ENCODE measurements at places on chromosomes 13 and 19. TPM values are rescaled to one million over a fixed set of nuclear protein-coding genes. Genes with fewer than 3 reads are reported as not detected.

The SCN1B gene
- 1.9 TPM for total RNA-seq

The RETN gene
- not detected for total RNA-seq

The SOHLH2 gene
- total RNA-seq: not detected

The GIPR gene
- 4.6 TPM for total RNA-seq

The PGLYRP2 gene
- total RNA-seq: not detected

DNA sequence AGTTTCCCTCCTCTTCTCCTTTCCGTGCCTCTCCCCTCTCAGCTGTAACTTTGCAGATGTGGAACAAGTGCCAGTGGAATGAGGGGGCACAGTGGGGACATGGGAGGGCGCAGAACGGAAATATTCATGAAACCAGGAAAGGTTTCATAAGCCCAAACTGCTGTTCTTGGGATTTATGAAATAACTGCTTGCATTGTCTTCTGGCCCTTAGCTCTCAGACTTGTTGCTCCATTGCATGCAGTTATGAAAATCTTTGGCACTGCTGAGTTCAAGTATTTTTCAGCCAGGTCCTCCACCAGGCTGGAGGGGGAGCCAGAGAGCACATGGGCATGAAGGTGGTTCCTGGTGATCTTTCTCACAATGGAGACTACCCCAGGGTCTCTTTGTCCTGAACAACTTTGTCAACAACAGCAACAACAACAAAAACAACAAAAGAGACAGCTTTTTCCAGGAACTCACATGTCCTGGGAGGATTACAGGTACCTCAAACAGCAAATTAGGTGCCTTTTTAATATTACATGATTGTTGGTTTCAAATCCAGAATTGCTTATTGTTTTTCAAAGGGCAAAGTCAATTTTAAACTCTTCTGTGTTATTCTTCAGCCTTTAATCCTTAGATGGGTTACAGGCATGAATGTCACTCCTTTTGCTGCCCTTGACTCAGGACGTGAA is 1.5 kb downstream of the RGCC start:
- no peaks in the 10 kb centered on the region for H3K36me3 ChIP-seq
- H3K27ac ChIP-seq: peak overlapping the region; percentile 24
- peak overlapping the region; percentile 60 for H3K4me3 ChIP-seq
- DNase-seq: peak; percentile 79
- no peaks in the 10 kb centered on the region for H3K27me3 ChIP-seq

GRCh38 chr13:60411983-60412382 is 15.0 kb downstream of the TDRD3 start:
- H3K27me3 ChIP-seq: no peaks in the 10 kb centered on the region
- no peak overlapping the region for H3K27ac ChIP-seq
- peaks cover 9% of the 10 kb centered on the region for H3K4me1 ChIP-seq
- no peak for DNase-seq

GRCh38 chr19:940591-941291 is 14.9 kb downstream of the ARID3A start:
- peak overlapping the region; percentile 54 for H3K27ac ChIP-seq
- no peak for DNase-seq
- H3K4me3 ChIP-seq: no peak overlapping the region

DNA sequence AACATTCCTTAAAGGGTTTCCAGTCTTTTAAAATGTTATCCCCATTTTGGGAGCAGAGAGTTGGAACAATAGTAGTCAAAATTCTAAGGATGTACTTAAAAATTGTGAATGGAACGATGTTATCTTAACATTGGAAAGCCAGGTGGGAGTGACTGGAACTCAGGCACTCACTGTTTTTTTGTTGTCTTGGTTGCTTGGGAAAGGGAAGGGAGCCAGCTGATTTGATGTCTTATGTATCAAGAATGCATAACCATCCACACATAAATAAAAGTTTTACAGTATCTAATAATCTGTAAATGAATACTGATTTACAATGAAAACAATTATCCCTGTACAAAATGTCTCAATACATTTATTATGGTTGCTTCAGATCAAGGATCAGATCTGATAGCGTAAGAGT is 88.7 kb downstream of the SLC10A2 start:
- H3K4me1 ChIP-seq: no peaks in the 10 kb centered on the region
- no peaks in the 10 kb centered on the region for H3K36me3 ChIP-seq
- no peak for DNase-seq
- no peaks in the 10 kb centered on the region for H3K27me3 ChIP-seq

DNA sequence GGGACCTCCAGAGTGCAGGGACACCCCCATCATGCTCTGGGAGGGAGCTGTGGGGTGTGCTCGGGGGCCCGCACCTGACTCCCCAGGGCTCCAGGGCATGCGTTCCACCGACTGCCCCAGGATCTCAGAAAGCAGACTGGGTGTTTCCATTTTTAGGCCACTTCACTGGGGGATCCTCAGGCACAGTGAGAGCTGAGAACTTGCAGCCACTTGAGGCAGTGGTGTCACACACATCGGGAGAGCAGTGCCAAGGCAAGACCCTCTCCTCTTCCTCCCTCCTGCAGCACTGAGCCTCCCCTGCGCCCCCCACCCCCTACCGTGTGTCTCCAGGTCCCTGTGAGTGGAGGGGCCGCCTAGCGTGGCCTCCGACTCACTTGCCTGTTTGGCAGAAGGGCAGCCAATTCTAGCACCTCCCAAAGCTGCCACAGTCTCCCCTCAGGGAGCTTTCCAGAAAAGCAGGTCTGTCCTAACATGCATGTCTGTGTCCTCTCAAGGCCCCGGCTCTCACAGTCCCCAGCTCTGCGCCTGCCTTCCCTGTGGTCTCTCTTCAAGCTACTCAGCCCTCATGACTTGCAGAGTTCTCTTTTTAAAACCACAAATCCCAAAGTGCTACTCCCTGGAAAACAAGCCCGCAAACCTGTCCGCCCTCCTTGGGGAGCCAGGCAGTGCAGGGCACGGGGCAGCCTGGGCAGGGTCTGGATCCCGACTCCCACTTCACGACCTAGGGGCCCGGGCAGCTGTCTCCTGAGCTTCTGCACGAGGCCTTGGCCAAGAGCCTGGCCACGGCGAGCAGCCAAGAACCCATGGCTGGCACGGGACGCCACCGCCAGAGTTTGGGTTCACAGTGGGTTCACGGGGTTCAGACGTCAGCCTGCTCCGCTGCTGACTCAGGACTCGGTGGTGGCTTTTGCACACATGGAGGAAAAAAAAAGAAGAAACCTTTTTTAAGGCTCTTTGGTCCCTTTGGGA is 94.1 kb downstream of the STK24 start:
- no peaks in the 10 kb centered on the region for H3K27me3 ChIP-seq
- no peak for DNase-seq
- peaks cover 4% of the 10 kb centered on the region for H3K36me3 ChIP-seq
- H3K4me3 ChIP-seq: no peak overlapping the region

DNA sequence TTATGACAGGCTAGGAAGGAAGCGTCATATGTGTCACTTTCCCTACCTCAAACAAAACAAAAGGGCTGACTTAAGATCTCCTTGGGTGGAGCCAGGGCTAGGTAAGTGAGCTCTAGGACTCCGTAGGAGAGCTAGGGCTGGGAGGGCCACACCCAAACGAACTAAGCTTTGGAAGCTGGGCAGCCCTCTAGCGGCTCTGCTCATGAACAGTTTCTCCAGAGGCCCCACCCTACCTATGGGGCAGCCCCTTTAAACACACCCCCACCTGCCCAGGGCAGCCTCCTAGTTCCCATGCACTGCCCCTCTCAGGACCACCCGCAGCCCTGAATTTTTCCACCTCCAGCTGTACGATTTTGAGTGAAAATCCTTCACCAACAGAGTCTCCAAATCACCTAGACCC is 3.5 kb downstream of the PEG3 start:
- H3K4me3 ChIP-seq: no peak overlapping the region
- no peaks in the 10 kb centered on the region for H3K36me3 ChIP-seq
- no peaks in the 10 kb centered on the region for H3K4me1 ChIP-seq
- H3K27me3 ChIP-seq: no peaks in the 10 kb centered on the region
- DNase-seq: no peak

All from Caco-2 (cell line).